ENCODE measurements at places on chromosomes 2 and 18.

DNA sequence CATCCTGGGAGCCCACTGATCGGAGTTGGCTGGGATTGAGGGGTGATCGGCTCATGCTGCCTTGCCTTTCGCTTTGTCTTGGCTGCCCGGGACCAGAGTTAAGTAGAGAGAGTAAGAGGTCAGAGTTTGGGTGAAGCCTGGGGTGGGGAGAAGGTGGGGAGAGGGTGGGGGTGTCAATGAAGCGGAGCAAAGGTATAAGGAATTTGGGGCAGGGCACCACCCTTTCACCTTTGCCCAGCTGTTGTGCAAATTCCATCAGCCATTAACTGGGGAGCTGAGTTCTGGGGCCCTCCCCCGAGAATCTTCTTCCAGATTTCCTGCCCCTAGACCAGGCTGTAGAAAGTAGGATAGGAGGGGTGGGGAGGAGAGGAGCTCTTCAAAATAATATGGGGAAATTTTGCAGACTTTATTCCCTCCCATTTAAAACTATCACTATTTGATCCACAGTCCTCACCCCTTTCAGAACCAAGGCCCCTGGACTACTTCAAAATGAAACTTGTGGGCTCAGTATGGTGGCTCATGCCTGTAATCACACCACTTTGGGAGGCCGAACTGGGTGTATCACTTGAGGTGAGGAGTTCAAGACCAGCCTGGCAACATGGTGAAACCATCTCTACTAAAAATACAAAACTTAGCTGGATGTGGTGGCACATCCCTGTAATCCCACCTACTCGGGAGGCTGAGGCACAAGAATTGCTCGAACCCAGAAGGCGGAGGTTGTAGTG lies at the start of gene SLC23A3:
Gene SLC23A3, minus strand, starts transcription at position 100 of the 725 bp plus-strand sequence. Its CDS starts 45 bp downstream, at position 55.
- DNase-seq, result no peak

- no peak for DNase-seq
Measured at GRCh38 chr18:8812631-8813030, 107.3 kb downstream of the MTCL1 start.

DNA sequence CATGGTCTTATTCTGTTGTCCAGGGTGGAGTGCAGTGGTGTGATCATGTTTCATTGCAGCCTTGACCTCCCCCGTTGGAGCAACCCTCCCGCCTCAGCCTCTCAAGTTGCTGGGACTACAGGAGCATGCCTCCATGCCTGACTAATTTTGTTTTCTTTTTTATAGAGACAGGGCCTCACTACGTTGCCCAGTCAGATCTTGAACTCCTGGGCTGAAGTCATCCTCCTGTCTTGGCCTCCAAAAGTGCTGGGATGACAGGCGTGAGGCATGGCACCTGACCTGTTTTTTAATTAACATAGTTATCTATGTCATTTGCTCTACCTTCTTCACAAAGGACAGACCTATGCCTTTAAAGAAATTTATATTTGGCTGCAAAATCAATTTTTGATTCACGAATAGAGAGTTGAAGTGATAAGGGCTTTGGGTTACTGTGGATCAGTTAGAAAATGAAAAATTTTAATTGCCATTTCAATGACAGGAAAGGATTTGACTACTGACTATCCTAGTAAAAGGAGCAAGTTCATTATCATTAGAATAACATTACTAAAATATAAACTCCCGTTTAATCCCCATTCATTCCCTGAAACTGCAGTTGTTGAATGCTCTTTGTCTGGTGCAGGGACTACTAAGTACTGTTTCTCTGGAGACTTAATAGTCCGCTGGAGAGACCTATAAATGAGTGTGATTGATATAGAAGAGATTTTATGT lies 3.7 kb downstream of the RNF138 start:
- DNase-seq, result no peak

DNA sequence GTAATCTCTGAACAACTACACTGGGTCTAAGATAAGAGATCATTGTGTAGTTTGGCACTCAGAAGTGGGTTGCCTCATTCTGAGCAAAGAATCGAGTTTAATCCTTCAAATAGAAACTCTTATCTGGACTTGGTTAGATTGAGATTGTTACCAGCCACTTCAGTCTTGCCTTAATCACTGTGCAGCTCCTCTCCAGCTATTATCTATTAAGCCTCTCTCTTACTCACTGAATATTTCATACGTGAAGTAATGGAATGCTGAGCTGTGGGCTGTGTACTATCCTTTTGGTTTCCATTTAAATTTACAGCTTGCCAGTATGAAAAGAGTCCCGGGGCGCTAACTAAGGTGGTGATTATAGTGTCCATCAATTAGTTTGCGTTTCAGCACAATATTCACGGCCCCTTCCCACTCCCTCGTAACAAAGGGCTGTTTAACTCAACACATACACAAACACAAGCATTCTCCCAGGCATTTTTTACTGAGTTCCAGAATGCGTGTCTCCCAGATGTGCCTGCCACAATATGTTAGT lies 65.7 kb upstream of the NCKAP5 start:
- no peak for DNase-seq

DNA sequence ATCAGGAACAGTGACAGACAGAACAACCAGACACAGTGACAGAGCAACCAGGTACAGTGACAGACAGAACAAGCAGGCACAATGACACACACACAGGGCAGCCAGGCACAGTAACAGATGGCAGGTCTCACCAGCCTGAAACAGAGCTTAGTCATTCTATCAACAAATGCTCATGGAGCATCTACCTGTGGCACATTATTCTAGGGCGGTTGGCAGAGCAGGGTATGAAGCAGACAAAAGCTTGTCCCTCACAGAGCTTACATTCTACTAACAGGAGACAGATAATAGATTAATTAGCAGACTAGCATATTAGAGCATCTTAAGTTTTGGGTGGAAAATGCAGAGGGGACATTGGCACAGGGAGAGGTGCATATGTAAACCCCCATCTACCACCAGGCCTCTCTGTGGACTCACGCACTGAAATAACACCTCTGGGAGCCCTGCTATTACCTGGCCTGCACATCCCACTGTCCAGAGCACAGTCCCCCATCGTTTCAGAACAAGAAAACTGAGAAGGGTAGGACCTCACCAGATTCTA lies 64.1 kb upstream of the RAB6C start:
- no peak for DNase-seq

- DNase-seq, result no peak
Measured at GRCh38 chr2:111918383-111918806, 20.0 kb downstream of the MERTK start.

DNA sequence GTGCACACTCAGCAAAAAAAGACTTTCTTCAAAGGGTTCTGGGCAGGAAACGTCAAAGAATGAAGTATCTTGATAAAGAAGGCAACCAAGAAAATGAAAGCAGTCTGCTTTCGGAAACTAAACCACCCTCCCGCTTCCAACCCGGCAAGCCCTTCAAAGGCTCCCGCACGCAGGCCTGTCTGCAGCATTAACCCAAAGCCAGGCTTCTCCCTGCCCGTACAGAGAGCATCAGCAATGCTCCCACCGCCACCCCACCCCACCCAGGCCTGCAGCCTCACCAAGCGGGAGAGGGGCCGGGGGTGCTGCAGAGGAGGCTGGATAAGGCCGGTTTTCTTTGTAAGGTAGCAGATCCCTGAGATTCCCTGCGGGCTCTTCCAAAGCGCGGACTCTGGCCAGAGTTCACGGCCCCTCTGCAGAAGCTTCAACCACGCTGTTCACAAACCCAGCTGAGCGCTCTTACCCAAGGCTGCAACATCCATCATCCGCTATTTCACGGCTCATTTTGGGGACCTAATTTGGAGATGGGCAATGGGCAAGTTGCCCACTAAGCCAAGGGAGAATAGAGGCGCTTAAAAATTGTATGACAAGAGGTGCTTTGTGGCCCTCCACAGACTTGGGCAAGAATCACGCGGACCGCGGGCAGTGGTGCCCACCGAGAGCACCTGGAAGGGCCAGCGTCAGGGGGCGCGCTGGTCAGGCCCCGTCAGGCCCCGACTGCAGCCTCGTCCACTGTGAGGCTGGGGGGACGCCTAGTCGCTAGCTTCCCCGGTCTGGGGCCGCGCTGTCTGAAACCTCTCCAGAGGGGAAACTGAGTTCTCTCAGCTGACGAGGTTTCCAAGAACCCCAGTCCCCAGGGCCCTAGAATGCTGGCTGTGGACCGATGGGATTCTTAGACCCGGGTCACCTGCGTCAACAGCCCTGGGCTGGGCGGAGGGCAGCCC lies 225.4 kb upstream of the ID2 start:
- DNase-seq, result peak; percentile 64

GRCh38 chr2:174694196-174694878 lies 69.9 kb downstream of the CHRNA1 start:
- DNase-seq, result no peak

DNA sequence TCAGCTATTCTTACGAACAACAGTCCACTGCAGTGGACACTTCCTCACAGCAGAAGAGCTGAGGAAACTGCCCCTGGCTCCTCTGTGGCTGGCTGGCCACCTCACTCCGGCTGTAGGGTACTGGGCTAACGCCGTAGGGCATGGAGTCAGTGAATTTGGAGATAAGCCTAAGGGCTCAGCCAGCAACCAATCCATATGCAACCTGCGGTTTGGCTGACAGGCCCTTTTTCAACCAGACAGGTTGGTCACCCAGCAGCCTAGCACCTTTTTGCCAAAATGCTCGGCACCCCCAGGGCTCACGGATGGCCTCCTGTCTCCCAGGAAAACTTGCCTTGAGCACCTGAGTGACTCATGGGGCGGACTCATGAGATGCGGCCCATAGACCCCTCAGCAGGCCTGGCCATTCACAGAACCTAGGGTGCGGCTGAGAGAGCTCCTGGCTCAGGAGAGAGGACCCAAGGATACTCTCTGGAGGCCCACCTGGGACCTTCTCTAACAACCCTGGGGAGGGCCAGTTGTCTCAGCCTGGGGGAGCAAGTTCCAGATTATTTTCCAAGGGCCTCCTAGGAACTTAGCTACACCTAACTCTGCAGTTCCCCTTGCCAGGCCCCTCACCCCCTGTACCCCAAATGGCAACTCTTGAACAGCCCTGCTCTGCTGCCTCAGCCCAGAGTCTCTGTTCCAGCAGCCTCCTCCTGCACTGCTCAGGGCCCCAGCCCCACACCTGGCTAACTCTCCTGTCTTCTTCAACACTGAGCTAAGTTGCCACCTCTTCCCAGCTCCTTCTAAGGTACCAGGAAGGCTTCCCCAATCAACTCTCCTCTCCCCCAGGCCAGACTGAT lies 252.1 kb downstream of the CYP26B1 start:
- DNase-seq, result no peak

GRCh38 chr2:10300997-10301940 lies 1.4 kb upstream of the HPCAL1 start:
- DNase-seq, result no peak

DNA sequence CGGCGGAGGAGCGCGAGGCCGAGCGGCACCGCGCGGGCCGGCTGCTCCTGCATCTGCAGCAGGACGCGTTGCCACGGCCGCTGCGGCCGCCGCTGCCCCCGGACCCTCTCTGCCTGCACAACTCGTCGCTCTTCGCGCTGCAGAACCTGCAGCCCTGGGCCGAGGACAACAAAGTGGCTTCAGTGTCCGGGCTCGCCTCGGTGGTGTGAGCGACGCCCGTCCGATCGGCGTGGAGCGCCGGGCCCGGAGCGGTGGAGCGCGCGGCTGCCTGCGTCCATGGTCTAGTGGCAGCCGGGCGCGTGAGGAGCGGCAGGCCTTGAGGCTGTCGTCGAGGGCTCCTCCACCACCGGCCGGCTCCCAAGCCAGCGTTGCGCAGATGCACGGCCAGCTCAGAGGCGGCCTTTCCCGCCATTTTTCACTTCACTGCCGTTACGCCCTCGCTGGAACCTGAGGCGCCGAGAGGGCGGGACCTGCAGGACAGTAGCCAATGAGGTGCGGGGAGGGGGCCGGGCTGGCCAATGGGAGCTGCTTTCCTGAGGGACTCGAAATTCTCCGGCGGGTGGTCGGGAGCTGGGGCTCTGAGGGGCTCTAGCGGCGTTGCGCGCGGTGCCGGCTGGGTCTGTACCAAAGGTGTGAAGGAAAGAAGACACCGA lies 1.9 kb downstream of the TLX2 start:
- peak; percentile 70 for DNase-seq

DNA sequence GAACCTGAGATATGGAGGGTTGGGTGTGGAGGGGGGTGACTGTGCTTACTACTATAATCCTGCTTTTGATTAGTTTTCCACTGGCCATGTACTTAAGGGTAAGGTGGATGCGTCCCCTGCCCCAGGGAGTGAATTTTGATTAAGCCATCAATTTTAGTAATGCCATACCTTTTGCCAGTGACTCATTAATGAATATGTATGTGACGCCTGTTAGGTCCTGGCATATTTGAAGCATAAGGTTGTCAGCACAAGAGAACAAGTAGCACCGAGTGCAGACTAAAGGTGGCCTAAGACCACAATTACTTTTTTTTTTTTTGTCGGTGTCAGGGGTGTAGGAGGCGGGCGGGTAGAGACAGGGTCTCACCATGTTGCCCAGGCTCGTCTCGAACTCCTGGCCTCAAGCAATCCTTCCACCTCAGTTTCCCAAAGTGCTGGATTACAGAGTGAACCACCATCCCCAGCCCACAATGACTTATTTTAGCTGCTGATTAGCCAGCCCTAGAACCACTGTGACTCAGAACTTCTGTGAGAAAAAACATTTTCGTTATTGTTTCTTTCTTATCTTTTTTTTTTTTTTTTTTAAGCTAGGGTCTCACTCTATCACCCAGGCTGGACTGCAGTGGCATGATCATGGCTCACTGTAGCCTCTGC lies 7.0 kb downstream of the TANC1 start:
- no peak for DNase-seq

DNA sequence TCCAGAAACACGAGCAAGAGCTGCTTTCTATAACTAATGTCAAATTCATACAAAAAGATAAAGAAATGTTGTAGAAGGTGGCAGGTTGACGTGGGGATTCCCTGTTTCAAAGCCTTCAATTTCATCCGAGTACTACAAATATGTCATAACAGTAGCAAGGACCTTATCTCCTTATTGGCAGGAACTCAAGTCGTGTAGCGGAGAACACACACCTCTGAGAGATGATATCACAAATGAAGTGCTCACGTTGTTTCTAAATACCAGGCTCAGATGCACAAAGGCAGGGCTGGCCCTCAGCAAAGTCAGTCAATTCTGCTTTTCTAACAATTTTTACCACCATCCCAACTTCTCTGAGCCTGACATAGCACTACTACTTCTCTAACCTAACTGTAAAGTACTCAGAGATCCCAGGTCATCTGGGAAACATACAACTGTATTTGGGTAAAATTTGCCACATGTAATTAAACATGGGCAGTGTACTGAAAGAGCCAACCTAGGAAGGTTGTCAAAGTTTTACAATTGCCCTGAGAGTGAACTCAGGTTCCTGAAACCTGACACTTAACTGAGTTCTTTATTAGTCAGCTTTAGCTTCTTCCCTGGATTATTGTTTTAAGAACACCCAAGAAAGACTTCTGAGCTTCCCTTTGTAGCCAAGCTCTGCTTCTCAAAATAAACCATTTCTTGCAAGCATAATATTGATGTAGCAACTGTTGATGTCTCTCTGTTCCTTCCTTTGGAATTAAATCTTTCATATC lies 813.7 kb upstream of the ACVR2A start:
- no peak for DNase-seq

GRCh38 chr2:28311660-28312249 lies 80.9 kb upstream of the FOSL2 start:
- no peak for DNase-seq

DNA sequence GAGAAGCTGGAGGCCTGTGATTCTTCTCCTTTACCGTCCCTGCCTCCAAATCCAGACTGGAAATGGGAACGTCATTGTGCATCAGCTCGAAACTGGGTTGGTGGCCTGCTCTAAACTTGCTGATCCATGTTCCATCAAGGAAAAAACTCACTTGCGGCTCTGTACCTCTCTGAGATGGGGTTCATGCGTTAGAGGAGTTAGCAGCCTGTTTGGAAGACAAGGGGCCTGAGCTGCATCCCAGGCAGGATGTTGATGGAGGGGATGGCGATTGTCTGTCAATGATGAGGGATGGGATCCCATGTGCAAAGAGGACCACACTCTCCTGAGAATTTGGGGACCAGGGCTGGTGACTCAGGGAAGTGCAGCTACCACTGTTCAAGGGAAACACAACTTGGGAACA lies 26.0 kb downstream of the TWIST2 start:
- no peak for DNase-seq
